Mesothelial cell of epicardium (in vitro differentiated cells): ENCODE measurements at places on chromosomes 12 and 14.

DNA sequence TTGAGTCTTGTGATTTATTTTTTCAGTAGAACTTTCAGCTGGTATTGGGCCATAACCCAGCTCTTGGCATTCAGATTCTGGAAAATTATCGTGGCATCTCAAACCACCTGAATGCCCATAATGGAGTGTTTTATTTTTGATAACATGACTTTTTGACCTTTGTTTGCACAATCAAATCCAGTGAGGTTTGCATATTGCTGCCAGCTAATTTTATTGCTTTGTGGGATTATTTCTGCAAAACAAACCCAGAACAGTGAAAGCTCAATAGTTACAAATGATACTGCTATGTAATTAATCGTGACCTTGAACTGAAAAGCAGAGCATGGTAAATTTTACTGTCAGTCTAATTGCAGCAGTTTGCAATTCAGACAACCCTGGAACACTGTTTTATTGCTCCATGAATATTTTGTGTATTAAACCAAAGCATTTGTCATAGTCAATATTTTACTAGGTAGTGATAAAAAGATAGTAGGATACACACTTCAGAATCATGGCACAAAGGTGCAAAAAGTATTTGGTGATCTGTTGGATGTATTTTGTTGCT lies 255.2 kb upstream of the NAV3 start:
- DNase-seq = no peak

- DNase-seq = no peak
These were observed 11.8 kb downstream of the OTUB2 start for GRCh38 chr14:94037954-94038353.

- no peak for DNase-seq
These were observed 4.5 kb downstream of the SUOX start for GRCh38 chr12:56001487-56002100.

DNA sequence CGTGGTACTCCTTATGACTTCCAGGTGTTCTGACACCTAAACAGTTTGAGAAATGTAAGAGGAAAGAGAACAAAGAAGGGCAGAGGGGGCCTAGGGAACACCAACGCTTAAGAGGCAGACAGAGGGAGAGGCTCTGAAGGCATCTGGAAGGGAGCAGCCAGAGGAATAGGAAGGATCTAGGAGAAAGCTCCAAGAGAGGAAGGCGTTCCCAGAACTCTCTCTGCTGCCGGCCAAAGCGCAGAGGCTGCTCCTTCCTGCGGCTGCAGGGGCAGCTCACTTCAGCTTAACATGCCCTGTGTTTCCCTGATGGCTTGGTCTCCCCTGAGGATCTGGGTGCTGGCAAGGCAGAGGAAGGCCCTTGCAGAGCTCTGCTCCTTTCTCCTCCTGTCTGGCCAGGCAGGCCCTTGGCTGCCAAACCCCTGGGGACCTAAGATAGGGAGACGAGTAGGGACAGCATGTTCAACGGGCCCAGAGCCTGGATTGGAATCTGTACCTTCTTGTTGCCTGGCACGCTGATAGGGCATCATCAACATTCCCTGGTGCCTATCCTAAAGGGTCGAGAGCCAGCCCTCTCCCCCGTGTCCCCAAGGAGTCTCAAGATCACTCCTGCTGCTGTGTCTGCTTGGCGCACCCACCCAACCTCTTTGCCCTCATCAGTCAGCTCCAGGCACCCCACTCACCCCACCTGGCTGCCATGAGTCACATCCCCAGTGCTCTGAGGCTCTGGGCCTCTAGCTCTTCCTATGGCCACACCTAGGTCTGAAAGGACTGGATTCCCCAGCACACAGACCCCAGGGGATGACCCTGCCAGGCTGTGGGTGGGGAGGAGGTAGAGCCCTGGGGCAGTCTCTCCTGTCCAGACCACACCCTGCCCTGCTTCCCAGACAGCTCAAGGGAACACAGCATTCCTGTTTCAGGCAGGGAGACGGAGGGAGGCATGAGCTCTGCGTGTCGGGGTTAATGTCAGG lies 45.6 kb downstream of the LTBP2 start:
- no peak for DNase-seq
